ENCODE measurements at places on chromosomes 3 and 15.

GRCh38 chr3:136280961-136281360 lies 30.8 kb downstream of the PCCB start:
- DNase-seq, result no peak

- DNase-seq, result no peak
Observed at GRCh38 chr3:139304383-139304782, 39.4 kb upstream of the MRPS22 start.

- no peak for DNase-seq
Observed at GRCh38 chr3:86563400-86563970, 427.5 kb downstream of the VGLL3 start.

GRCh38 chr3:69092030-69092516 lies 7.3 kb downstream of the ARL6IP5 start:
- DNase-seq, result no peak

- no peak for DNase-seq
Observed at GRCh38 chr3:156664011-156664830, 10.2 kb upstream of the TIPARP start.

DNA sequence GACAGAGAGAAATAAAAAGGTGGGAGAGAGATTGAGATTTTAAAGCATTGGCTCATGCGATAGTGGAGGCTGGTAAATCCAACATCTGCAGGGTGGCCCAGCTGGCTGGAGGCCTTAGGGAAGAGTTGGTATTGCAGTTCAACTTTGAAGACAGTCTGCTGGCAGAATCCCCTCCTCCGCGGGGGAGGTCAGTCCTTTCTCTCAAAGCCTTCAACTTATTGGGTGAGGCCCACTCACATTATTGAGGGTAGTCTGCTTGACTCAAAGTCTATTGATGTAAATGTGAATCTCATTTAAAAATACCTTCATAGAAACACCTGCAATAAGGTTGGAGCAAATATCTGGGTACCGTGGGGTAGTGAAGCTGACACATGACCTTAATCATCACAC lies 31.8 kb upstream of the PROK2 start:
- no peak for DNase-seq

- DNase-seq, result no peak
Observed at GRCh38 chr15:67556976-67557570, 14.6 kb downstream of the MAP2K5 start.

DNA sequence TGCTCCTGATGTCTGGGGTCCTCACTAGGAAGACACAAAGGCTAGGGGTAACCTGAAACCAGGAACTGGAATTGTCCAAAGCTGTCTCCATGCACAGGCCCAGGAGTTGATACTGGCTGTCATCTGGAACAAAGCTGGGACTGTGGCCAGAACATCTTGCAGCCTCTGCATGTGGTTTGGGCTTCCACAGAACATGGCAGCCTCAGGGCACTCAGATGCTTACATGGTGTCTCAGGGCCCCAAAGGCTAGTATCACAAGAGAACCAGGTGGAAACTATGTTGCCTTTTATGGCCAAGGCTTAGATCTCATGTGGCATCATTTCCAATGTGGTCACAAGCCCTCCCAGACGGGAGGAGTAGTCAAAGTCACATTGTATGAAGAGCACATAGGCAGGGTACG lies 335.2 kb upstream of the TRIM42 start:
- no peak for DNase-seq

- no peak for DNase-seq
Observed at GRCh38 chr15:25943831-25944230, 80.7 kb upstream of the ATP10A start.

GRCh38 chr3:37779289-37780152 lies 82.2 kb upstream of the CTDSPL start:
- DNase-seq, result no peak

All from activated T-cell treated with anti-CD3 and anti-CD28 coated beads for 1 hour (primary cell).